ENCODE measurements at places on chromosomes 13 and 19.

- DNase-seq, result no peak
Observed at GRCh38 chr13:72141855-72142519, 275.0 kb upstream of the DACH1 start.

GRCh38 chr13:43662976-43663375 is 123.8 kb downstream of the ENOX1 start:
- no peak for DNase-seq

- DNase-seq, result peak; percentile 61
Observed at GRCh38 chr13:74287724-74288169, 153.5 kb upstream of the KLF12 start.

GRCh38 chr19:772730-773436 is 22.0 kb downstream of the MISP start:
- no peak for DNase-seq

DNA sequence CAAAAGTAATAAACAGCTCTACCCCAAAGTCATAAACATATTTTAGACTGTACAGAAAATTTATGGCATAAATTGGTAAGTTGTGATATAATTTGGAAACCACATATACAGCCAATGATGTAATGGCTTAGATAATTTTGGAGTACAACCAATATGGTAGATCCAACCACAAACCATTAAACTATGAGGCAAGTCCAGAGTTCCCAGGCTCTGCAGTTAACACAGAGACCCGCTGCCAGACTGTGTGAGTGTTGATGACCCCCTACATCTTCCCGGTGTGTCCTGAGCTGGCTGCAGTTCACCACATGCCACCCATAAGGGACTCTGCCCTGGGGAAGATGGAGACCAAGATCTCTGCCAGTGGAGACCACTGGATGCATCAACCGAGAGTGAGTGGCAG is 9.9 kb upstream of the SERPINE3 start:
- DNase-seq, result no peak

- no peak for DNase-seq
Observed at GRCh38 chr13:22235950-22236290, 565.0 kb downstream of the FGF9 start.

- no peak for DNase-seq
Observed at GRCh38 chr19:21151460-21151859, 9.6 kb downstream of the ZNF431 start.

GRCh38 chr13:76993021-76993420 is 1.1 kb downstream of the CLN5 start:
- no peak for DNase-seq

DNA sequence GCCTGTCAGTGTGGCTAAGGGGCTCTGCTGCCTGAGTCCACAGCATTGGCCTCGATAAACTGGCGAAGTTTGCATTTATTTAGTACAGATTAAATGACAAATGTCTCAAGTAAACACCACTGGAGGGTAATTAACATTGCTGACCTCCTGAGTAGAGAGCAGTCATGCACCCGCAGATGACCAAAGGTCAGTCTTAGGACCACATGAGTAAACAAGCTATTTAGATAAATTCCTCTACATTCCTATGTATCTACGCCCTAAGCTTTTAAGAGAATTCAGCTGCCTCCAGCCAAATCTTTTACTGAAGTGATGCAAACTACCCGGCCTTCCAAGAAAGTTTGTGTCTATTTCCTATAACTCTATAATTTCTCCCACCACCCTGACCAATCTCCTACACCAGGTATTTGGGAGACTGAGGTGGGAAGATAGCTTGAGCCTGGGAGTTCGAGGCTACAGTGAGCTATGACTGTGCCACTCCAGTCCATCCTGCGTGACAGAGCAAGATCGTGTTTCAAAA is 22.9 kb downstream of the CD70 start:
- DNase-seq, result no peak

GRCh38 chr13:32880636-32881035 is 135.6 kb upstream of the KL start:
- DNase-seq, result no peak

- DNase-seq, result no peak
Observed at GRCh38 chr19:53789708-53790678, 34.1 kb downstream of the NLRP12 start.

DNA sequence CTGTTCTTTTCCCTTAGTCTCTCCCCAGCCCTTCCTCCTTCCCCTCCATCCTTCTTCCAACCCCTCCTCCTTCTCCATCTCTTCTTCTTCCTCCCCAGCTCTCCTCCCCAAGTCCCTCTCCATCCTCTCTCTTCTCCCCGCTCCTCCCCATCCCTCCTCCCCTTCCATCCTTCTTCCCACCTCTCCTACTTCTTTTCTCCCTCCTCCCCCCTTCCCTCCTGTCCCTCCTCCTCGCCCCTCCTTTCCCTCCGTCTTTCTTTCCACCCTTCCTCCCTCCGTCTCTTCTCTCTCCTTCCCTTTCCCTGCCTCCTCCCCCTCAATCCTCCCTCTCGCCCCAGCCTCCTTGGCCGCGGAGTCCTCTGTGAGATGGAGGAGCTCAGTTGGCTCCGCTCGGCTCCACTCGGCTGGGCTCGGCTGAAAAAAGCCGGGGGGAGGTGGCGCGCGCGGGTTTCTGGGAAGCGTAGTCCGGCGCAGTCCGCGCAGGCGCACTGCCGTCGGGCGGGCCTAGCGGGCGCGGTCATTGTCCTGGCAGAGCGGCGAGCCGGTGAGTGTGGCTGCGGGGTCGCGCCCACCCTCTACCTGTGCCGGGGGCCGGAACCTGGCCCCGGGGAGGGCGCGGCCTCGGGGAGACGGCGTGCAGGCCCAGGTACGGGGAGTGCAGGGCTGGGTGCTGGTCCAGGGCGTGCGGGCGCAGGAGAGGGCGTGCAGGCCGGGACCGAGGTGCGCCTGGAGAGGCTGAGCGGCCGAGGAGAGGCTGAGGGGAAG is at the start of gene ZNF71:
Gene ZNF71 (plus strand): TSS at position 520 of the 765 bp plus-strand sequence. CDS start 6,257 bp downstream, outside the sequence.
- peak; percentile 87 for DNase-seq

DNA sequence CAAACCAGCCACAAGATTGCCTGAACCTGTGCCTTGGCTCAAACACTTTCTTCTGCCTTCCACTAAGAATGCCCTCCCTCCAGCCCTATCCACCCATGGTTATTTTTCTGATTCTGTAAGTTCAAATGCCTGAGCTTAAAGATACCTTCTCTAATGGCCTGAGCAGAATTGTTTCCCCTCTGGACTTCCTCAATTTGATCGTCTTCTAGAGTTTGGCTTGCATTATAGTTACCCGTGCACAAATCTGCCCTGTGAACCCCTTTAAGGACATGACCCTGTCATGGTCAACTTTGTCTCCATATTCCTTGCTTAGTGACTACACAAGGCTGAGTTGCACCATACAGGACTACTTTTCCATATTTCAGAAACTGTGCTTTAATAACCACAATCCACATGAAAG is 481.0 kb downstream of the FOXO1 start:
- DNase-seq, result no peak

- no peak for DNase-seq
Observed at GRCh38 chr13:33341861-33342452, 56.4 kb upstream of the STARD13 start.

DNA sequence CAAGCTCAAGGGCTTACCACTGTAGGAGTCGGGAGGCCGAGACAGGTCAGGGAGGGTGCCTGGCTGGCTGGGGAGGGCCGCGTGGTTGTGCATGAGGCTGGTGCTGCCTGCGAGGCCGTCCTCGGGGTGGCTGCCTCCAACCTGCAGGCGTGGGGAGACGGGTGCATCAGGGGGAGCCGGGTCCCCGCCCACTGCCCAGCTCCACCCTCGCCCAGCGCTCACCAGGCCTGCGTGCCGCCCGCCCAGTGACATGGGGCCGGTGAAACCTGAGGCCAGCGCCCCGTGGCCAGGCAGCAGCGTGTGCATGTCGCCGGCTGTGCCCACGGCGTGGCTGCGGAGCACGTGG is 13.8 kb upstream of the UQCR11 start:
- no peak for DNase-seq

- no peak for DNase-seq
Observed at GRCh38 chr13:44468874-44469273, 95.2 kb downstream of the SERP2 start.

DNA sequence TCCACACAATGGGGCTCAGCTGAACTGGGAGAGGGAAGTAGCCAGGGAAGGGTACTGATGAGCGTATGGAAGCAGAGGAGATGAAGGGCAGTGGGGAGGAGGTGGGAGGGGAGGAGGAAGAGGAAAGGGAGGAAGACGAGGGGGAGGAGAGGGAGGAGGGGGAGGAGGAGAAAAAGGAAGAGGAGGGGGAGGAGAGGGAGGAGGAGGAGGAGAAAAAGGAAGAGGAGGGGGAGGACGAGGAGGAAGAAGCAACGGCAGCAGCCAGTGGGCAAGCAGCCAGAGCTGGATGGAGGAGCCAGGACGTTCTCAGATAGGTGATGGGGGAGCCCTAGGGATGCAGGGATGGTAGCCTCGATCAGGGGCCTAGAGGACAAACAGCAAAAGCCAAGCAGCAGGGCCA is 5.6 kb downstream of the CERS4 start:
- no peak for DNase-seq

DNA sequence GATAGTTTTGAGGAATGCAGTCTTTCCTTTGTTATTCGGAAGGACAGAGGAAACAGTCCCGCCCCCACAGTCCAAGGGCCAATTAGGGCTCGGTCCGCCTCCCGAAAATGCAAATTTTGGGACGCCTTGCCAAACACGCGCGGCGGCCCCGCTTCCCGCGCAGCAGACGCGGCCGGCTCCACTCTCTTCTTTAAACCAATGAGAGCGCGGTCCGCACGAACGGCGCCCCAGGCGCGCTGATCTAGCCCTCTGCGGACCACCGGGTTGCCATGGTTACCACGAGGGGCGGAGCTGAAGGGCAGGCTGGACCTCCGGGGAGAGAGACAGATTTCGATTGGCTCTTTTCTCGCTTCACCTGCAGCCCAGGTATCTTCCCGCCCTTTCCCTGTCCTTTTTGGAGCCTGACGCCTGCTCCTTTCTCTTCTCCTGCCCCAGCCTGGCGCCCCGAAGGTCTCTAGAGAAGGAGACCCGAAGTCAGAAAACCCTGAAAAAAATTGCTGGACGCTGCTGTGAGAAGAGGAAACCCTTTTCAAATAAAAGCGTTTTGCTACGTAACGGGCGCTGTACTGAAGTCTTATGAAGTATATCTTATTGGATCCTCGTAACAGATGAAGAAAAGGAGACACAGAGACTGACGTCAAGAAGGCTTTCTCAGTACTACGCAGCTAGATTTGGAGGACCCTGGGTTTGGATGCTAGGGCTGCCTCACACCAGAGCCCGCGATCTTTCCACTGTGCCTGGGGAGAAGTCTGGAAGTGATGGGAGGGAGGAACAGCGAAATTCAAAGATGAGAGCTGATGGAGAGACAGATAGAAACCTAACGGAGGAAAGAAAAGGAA is 2.0 kb downstream of the PTH2 start:
- no peak for DNase-seq

GRCh38 chr13:40984668-40985366 is 34.3 kb downstream of the ELF1 start:
- no peak for DNase-seq

DNA sequence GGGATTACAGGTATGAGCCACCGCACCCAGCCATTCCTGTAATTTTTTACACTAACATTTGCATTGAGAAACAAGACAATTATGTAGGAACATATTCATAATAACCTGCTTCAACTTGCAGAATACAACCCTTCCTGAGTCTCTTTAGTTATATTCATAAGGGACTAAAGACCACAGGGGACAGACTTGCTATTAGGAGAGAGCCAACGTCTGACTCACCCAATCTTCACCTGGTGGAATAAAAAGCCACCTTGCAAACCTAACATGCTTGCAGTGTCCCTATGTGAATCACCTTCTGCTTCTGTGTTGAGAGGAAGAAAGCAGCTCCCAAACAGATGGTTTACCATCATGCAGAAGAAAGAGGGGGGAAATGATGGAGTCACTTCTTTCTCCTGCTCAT is 456.1 kb downstream of the PCDH9 start:
- no peak for DNase-seq

DNA sequence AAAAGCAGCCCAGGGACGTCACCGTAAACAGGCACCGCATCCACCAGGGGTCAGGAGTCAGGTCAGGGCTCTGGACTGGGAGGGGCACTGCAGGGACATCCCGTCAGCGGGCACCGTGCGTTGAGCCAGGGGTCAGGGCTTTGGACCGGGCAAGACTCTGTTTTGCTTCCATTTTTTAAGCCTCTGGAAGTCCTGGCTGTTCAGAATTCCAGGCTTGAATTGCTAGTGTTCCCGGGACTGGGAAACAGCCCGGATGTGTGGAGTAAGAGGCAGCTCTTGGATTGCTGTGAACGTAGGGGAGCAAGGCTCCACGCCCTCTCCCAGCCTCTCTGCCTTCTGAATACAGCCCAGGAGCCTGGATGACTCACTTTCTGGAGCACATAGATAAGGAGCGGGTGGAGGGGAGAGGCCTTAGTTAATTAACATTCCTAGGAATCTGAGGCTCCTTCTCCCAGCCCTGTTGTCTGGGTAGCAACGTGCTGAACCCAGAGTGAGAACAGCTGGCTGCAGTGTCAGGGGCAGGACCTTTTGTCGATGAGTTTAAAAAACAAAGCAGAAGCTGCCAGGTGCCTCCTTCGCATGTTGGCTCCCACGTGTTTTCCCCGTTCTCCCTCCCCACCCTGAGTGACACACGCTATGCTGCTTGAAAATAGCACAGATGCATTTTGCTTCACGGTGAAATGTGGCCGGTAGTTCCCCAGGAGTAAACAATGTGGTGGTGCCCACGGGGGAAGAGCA is 21.9 kb downstream of the ATP11A start:
- DNase-seq, result no peak

DNA sequence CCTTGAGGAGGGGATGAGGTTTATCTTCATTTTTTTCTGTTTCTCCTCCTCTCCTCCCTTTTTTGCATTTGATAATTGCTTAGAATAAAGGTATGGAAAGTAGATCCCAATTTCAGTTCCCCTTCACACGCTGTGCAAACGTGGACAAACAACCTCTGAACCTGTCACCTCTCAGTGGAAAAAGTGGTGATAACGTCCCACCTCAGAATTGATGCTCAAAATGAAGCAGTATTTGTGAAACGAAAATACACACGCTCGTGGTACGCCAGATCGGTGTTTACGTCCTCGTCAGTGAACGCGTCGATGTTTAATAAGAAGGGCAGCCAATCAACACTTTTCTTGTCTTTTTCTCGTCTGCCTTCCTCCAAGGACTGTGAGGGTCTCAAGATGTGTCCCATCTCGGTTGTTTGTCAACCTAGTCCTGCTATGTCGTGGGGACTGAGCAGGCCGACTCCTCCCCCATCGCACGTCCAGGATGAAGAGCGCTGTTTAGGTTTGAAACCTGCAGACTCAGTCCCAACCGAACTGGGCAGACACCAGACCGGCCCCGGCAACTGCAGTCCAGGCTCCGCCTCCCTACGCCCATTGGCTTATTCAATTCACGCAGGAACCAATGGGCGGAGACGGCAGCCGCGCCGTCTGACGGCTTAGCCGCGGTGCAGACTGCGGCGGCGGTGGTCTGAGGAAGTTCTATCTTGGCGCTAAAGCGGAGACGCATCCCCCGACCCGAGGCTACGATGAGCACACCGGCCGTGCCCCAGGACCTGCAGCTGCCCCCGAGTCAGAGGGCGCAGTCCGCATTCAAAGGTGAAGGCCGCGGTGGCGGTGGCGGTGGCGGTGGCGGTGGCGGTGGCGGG is at the start of gene CKAP2:
Gene CKAP2 (plus strand): TSS at position 659 of the 857 bp plus-strand sequence. CDS start 79 bp downstream, at position 738.
- peak; percentile 86 for DNase-seq

- DNase-seq, result no peak
Observed at GRCh38 chr13:109114991-109115390, 485.6 kb downstream of the MYO16 start.

- no peak for DNase-seq
Observed at GRCh38 chr19:41323430-41324125, 13.6 kb downstream of the CCDC97 start.

GRCh38 chr13:41859565-41859964 is 101.3 kb downstream of the VWA8 start:
- no peak for DNase-seq
